ENCODE measurements at places on chromosomes 7 and 10.
A peak's percentile ranks its signal among the peaks of the same experiment; 100 is the strongest.

- DNase-seq: no peak
Measured at GRCh38 chr7:94115316-94115715, 111.2 kb upstream of the BET1 start.

DNA sequence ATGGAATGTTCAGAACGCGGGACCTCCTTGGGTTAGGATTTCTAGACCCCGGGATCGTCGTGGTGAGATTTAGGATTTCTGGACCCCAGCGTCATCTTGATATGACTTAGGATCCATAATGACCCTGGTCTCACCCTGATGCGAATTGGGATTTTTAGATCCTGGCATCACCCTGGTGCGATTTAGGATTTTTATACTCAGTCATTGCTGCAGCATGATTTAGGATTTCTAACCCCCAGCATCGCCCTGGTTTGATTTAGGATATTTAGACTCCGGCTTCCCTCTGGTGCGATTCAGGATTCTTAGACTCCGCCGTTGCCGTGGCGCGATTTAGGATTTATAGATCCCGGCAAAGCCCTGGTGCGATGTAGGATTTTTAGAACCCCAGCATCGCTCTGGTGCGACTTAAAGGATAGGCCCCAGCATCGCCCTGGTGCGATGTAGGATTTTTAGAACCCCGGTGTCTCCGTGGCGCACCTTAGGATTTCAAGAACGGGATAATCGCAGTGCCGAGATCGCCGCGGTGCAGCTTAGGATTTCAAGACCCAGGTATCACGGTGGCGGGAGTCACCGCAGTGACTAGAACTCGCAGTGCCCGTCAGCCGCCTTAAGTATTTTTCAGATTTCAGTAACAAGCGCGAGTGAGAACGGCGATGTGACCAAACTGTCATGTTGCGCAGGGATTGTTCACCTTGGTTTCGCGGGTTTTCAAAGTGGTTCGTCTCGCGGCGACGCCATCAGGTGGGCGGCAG, 814 bp downstream of the MEST start:
- no peak for DNase-seq

DNA sequence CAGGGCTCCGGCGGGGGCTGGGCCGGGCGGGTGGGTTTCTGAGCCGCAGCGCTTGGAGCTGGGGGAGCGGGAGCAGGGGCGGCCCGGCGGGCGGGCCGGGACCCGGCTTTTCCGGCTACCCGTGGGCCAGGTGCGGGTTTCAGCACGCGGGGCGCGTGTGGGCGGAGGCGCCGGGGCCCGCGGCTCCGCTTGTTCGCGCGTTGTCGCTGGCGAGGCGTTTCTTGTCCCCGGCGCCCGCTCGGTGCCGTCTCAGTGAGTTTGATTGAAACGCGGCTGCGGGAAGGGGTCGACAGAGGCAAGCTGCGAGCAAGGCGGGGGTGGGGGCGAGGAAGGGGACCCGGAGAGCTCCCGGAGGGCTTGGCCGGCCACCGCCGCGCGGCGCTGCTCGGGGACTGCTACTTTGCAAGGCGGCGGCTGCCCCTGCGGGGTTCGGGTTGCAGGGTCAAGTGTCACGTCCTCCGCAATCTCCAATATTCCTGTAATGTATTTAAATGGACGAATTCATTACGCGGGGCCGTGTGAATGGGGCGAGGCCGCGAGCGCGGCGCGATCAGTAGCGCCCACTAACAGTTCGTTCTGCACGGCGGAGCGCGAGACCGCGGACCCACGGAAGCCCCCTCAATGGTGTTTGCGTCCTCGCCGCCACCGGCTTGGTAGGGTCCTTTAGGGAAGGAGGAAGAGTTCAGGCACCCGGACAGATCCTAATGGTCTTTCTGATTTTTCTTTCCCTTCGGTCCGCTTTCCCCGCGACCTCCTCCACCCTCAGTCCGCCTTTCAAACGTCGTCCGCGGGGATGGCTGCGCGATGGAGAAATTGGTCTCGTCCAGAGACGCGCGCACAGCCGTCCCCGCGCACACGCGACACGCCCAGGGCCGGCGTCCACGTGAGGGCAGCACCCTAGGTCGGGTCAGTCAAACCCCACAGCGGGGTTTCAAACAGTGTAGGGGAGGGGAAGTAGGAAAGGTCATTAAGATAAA, 76.9 kb downstream of the INSIG1 start:
- DNase-seq: no peak

GRCh38 chr10:79311581-79312407, 35.5 kb upstream of the PPIF start:
- no peak for DNase-seq

GRCh38 chr7:151632750-151633515, 113.2 kb upstream of the RHEB start:
- DNase-seq: peak; percentile 67

GRCh38 chr10:91683975-91684374, 51.1 kb upstream of the PPP1R3C start:
- DNase-seq: no peak

GRCh38 chr10:35194906-35195305, 68.3 kb downstream of the CREM start:
- DNase-seq: peak; percentile 50

DNA sequence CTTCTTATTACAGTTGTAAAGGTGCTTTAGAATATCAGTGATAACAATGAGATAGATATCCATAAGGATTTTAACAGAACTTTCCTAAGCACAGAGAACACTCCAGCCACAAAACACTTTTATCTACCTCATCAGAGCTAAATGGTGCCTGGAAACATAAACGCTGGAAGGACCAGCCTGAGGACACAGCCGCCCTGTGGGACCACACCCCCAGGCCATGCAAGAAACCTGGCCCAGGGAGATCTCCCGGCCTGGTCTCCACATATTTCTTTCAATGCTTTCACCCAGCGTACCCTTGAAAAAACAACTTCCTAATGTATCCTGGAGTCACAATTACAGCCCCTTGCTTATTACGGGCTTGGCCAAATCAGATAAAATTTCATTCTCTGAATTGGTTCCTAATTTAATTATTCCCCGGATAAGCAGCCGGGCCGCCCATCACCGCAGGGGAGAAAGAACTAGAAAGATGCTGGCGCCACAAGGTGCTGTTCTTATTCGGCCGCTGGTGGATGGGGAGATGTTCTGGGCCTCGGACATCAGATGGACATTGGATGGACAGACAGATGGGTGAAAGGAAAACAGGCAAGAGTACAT, 11.8 kb downstream of the CHST15 start:
- no peak for DNase-seq

- no peak for DNase-seq
Measured at GRCh38 chr7:147432576-147432975, 1158.0 kb upstream of the C7orf33 start.

DNA sequence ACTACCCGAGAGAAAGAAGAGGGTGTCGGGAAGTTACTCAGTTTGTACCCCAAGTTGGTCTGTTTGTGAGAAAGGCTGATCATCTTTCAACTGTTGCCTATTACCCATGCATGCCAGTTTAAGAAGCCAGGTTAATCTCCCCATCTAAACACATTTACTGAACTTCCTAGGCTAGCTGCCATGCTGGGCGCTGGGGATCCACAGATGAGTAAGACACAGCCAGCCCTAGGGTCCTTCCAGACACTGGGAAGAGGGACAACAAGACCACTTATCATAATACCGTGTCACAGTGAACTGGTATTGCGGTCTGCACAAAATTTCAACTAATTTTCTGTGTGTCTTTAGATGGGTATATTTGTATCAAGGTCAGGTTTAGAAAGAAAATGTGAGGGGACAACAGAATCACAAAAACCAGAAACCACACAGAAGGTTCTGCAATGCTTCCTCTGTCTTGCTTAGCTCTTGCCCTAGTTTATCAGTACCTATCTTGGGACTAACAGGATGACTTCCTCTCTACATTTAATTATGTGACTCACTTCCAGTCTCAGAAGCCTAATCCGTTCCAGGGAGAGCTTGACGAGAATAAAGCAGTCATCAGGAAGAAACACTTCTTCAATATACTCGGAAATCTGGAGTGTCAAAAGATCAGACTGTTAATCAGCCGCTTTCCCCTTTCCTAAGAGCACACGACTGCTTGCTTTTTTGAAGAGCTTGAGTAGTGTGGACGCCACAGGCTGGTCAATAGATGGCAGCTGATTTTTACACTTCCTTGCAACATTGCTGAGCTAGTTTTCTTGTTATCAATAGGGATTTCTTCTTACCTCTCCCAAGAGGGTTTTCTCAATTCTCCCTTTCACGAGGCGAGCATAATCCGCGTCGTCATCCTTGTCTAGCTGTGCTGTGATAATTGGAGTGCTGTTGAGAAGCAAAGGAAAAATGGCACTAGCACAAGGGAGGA, 45.7 kb downstream of the POLR3A start:
- DNase-seq: no peak

DNA sequence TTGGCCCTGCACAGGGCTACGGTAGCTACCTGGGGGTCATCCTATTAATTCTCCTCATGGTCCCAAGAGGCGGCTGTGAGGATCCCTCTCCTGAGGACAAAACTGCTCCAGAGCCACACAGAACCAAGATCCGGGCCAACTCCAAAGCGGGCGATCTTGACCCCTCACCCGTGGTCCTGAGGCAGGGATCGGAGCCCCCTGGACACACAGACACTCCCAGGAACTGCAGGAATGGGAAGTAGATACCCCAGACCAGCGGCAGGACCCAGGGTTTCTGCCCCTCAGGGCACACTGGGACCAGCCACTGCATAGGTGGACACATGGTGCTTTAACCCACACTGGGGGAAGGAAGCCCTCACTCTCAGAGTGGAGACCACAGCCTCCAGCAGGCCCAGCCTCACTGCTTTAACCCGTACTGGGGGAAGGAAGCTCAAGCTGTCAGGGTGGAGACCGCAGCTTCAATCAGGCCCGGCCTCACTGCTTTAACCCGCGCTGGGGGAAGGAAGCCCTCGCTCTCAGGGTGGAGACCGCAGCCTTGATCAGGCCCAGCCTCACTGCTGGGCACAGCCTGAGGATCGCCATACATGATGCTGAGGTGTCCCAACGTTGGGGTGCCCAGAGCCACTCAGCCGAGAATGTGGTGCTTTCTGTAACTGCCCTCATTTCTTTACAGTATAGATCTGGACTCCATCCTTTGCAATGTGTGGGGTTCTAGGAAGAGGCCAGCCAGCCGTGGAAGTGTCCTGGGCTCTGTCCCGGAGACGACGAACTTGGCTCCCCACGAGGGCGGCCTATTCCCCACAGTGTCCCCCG, 60.1 kb downstream of the DIP2C start:
- no peak for DNase-seq

DNA sequence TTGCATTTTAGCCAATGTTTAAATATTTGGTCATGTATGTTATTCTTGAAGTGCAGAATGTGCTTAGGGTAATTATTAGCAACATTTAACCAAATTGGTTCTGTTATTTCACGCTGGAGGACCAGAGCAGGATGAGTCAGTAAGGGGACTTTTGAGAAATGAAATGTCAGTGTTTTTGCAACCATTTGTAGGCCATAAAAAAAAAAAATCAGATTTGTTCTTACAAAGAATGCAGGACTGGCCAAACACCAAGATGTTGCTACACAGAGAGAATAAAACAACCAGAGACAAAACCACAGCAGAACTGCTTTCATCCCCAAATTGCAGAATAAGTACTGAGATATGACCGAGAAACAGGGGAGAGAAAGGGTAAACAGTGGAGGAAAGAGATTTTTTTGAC, 62.1 kb downstream of the TPST1 start:
- no peak for DNase-seq

DNA sequence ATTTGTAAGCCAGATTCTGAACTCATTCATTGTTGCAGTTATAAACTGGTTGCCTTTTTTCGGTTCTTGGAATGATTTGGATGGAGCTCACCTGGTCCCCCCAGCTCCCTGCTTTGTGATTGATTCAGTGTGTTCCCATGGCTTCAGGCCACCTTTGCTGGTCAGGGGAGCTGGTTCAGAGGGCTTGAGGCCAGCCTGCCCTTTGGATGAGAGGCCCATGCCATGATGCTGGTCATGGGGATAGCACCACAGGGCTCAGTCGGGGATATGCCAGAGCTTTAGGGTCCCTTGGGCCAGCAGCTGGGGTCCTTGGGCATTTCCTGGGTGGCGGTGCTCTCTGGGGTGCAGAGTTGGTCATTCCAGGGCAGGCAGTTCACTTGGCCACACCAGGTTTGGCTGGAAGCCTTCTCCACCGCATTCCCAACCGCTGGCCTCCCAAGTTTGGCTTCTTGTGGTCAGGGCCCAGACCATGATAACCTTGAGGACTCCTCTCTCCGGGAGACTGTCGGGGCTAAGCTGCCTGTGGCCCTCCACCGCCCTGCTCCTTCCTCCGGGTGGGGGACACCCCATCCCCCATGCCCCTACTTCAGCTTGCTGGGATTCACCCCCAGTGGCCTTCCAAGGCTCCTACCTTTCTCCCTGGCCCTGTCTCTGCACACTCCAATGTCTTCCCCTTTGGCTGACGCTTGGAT, 65.1 kb downstream of the MGMT start:
- DNase-seq: no peak

- peak; percentile 46 for DNase-seq
Measured at GRCh38 chr10:84352251-84352842, 24.0 kb downstream of the CCSER2 start.

DNA sequence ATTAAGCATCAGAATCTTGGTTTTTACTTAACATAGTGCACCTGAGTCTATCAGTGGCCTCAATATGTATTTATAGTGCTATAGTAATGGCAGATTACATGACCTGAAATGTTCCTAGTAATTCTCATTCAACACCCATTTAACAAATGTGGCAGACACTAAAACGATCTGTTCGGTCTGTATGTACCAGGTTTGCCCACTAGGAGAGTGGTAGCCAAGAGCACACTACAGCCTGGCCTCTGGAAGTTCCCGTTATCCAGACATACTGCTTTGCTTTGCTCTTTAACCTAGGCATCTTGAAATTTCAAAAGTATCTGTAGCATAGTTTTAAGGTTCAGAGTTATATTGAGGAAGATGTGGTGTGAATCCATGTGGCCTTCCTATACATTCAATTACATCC, 395.7 kb upstream of the NRG3 start:
- no peak for DNase-seq

DNA sequence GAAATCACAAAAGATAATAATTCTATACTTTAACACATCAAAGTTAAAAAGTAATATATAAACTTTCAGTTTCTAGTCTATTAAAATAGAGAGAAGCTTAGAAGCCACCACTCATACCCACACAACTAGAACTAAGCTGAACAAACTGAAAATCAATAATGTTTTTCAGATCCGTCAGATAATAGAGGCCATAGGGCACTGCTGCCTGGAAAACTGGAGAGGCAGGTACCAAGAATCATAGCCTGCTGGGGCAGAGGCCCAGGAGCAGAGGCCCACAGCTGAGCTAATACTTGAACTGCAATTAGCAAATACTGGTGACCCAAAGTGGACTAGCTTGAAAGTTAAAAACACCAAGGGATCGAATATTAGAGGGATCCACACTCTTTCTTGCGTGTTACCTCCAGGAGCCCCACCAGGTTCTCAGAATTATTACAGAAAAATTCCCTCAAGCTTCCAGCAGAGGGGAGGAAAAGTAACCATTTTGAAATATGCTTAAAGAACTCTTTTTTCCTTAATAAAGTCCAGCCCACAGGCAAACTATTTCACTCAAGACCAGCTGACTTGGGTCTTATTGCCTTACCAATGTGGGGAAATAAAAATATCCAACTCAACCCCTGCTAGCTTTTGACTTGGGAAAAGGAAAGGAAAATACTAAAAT, 774.1 kb upstream of the IGFBP3 start:
- DNase-seq: no peak

GRCh38 chr7:2814186-2814945, 29.7 kb downstream of the GNA12 start:
- DNase-seq: no peak

GRCh38 chr10:2425320-2425719, 642.0 kb upstream of the PFKP start:
- no peak for DNase-seq

GRCh38 chr10:102433619-102434046, 1.3 kb upstream of the CUEDC2 start:
- DNase-seq: no peak

GRCh38 chr10:132960071-132960472, 17.7 kb upstream of the CFAP46 start:
- DNase-seq: no peak
